ENCODE measurements at places on chromosomes 5 and 9.
A peak's percentile ranks its signal among the peaks of the same experiment; 100 is the strongest.

DNA sequence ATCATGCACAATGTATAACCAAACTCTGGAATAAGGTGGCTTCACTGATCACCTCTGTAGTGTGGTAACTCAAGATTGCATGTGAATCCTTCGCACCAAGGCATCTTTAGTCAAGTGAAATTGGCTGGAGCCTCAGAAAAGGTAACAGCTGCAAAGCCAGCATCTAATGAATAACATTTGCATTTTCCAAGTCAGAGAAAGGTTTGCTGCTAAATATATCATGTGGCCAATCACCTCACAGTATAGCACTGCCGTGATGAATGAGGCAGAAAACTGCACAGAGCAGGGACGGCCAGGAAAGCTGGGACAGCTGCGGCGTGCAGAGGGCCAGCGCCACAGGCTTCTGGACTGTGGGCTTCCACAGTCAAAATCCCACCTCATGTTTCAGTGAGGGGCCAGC is 18.5 kb downstream of the MRPS27 start:
- peak; percentile 32 for DNase-seq

DNA sequence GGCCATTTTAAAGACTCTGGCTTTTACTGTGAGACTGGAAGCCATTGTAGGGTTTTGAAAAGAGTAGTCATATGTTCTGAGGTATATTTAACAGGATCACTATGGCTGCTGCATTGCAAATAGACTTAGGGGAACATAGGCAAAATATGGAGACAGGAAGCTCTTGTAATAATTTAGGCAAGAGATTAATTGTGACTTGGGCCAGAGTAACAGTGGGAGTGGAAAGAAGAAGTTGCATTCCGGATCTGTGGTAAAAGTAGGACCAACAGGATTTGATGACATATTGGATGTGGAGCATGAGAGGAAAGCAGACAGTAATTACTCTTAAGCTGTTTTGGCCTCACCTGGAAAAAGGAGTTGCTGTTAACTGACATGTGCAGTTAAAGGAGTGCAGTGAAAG is 85.6 kb downstream of the SMIM15 start:
- no peak for DNase-seq

- DNase-seq: no peak
Measured at GRCh38 chr9:117858561-117858960, 154.4 kb downstream of the TLR4 start.

GRCh38 chr5:164636456-164636855 is 1131.0 kb downstream of the MAT2B start:
- DNase-seq: no peak

GRCh38 chr9:133073086-133074014 is 11.6 kb downstream of the CEL start:
- DNase-seq: no peak

- DNase-seq: no peak
Measured at GRCh38 chr9:68749135-68749534, 44.1 kb downstream of the PIP5K1B start.

GRCh38 chr5:35012796-35013195 is 35.0 kb downstream of the AGXT2 start:
- no peak for DNase-seq

- no peak for DNase-seq
Measured at GRCh38 chr5:178340187-178340586, 107.6 kb upstream of the PHYKPL start.

Data from GM13977 (cell line).